ENCODE measurements at places on chromosomes 13 and 19. TPM values are rescaled to one million over a fixed set of nuclear protein-coding genes. Genes with fewer than 3 reads are reported as not detected.

The CTXN1 gene
- 53.1 TPM for total RNA-seq

The KANK2 gene
- total RNA-seq, result 47.5 TPM

- no peak for DNase-seq
- no peaks in the 10 kb centered on the region for H3K4me1 ChIP-seq
- H3K4me3 ChIP-seq, result no peak overlapping the region
- H3K36me3 ChIP-seq, result no peaks in the 10 kb centered on the region
Observed at GRCh38 chr13:75760131-75761021, 124.2 kb downstream of the LMO7 start.

GRCh38 chr13:75417012-75417384 lies 65.0 kb downstream of the TBC1D4 start:
- H3K27me3 ChIP-seq, result no peaks in the 10 kb centered on the region
- H3K27ac ChIP-seq, result no peak overlapping the region
- no peak for DNase-seq
- 0 out of 2 replicates have a peak, but pooled peaks cover 7% of the 10 kb centered on the region for H3K4me1 ChIP-seq
- no peaks in the 10 kb centered on the region for H3K36me3 ChIP-seq

- H3K4me3 ChIP-seq, result no peak overlapping the region
- no peak for DNase-seq
- H3K27me3 ChIP-seq, result no peaks in the 10 kb centered on the region
- no peak overlapping the region for H3K27ac ChIP-seq
- no peaks in the 10 kb centered on the region for H3K36me3 ChIP-seq
Observed at GRCh38 chr13:111912453-111912866, 154.5 kb upstream of the SOX1 start.

- DNase-seq, result no peak
- H3K27me3 ChIP-seq, result no peaks in the 10 kb centered on the region
- no peaks in the 10 kb centered on the region for H3K4me1 ChIP-seq
- no peaks in the 10 kb centered on the region for H3K36me3 ChIP-seq
Observed at GRCh38 chr19:17357724-17358123, 19.4 kb downstream of the PLVAP start.

DNA sequence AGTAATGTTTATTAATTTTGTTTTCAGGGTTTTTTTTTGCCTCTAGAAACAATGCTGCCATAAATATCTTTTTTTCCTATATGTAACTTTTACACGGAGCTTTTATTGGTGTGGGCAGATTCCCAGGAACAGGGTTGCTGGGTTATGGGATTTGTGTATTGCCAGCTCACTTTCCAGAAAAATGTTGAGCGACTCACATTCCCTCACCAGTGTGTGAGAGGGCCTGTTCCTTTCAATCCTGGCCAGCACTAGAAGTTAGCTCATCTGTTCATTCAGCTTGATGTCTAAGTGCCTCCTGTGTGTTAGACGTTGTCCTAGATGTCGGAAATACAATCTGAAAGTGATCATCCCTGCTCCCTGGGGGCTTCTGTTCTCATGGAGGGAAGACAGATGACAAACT lies 2.6 kb downstream of the ZNF71 start:
- DNase-seq, result no peak
- no peaks in the 10 kb centered on the region for H3K36me3 ChIP-seq
- H3K4me3 ChIP-seq, result no peak overlapping the region
- no peaks in the 10 kb centered on the region for H3K27me3 ChIP-seq
